ENCODE measurements at places on chromosomes 16 and 17.

DNA sequence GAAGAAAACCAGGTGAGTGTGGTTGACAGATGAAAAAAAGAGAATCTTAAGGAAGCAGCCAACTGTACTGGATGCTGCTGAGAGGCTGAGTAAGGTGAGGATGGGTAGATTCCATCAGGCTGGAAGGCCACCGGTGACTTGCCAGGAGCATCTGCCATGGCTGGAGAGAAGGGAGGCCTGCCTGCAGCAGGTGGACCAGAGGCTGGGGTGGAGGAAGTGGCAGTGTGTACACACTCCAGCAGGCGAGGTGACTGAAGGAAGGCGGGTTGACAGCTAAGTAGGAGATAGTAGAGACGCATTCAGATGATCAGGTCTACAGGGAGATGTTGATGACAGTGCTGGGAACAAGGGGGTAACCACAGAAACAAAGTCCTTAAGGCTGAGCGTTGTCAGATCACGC lies 69.5 kb downstream of the USP43 start:
- no peak for DNase-seq

GRCh38 chr17:8137645-8138373 lies 13.9 kb upstream of the HES7 start:
- no peak for DNase-seq

- DNase-seq = no peak
Measured at GRCh38 chr17:44722254-44722653, 13.8 kb downstream of the DBF4B start.

- DNase-seq = no peak
Measured at GRCh38 chr17:47695429-47696376, 1.7 kb downstream of the TBKBP1 start.

DNA sequence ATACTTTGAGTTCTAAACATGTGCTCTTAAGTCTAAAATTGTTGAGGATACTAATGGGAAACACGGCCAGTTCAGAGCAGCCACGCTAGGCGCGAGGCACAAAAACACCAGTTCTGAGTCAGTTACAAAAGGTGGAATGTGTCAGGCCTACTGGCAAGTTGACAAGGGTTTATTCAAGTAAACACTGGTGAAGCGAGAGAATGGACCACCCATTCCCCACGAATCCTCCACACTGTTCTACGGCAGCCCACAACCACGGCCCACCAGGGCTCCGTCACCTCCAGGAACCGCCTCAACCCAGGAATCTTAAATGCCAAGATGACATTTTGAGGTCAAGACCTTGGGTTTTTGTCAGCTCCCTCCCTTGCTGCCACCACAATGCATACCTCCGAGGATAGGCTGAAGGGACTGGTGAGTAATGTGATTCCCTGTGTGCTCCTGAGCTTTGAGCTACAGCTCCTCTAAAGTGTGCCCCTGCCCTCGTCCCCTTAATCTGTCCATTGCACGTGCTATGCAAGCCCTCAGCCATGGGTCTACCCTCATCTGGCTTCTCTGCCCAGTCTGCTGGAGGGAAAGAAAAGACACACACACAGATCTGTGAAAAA lies 28.5 kb upstream of the TRAP1 start:
- no peak for DNase-seq

DNA sequence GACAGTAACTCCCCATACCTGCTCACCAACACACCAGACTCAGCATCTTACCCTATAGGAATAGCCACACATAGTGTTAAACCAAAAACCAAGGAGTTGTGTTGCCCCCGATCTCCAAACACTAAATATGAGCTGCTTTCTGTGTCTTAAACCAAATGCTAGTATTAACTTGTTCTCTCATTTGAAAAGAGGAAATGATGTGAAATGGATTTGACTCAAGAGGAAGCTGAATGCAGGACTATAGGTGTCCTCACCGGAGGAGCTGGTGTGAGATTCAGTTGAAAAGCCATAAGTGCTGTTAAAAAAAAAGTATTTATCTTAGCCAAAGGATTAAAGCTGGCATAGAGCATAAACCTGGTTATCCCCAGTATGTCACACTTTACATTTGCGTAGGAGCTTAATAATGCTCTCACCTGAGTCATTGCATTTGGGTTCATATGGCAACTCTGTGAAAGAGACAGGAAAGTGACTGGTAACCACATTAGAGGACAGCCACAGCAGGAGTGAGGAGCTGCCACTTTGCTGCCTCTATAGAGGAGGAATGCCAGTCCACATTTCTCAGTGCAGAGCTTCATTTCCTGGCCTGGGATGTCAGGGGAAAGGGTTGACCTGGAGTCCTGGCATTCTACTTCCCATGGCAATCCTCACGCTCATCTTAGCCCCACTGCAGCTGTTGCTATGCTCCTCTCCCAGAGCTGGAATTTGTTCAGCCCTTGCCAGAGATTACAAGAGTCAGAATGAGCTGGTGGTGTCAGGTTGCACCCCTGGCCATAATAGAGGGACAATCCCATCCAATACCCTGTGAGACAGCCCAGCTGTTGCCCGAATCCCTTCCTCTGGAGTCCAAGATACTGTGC lies 143.3 kb upstream of the ANKFN1 start:
- DNase-seq = no peak

DNA sequence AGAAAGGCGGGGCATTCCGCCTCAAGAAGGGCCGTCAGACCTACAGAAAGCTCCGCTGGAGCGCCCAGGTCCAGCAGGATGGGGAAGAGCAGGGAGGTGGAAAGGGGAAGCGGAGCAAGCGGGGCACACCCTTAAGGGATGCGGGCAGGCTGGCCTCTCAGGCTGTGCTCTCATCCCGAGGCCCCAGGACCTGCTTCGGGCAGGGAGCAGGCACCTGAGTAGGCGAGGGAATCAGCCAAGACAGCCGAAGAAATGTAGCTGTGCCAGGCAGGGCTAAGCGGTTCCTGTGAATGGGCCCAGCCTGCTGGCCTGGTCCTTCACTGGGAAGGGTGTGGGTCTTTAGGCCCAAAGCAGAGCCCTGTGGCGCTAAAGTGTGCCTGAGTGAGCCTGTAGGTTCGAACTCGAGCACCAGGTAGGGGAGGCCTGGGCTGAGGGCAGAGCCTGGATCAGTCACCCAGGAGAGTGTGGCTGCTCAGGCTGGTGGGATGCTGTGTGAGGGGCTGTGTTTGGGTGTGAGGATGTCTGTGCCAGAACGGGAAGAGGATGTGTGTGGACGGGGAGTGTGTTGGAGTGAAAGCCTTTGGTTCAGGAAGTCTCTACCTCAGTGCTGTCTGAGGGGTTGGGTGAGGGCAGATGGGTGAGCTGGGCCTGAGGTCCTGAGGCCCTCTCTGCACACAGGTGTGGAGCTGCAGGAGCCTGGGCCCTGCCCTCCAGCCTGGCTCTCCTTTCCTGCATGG lies 3.3 kb downstream of the TBX4 start:
- no peak for DNase-seq

DNA sequence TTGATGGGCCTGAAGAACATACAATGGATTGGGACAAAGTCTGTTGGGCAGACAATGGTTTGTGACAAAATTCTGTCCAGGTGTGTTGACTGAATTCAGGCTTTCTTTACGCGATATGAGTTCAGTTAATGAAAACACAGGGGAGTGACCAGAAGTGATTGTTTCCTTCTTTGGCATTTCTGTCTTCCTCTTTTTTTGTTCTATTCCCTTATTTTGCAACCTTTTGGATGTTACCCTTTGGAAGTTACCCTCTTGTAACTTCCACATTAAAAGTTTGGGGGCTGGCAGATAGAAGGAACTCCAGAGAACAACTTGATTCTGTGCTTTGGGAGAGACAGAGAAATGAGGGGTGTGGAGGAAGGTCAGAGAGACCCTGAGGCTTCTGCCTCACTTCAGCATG lies 126.7 kb downstream of the PITPNC1 start:
- DNase-seq = no peak

GRCh38 chr17:28142305-28142704 lies 99.8 kb downstream of the NLK start:
- DNase-seq = no peak

DNA sequence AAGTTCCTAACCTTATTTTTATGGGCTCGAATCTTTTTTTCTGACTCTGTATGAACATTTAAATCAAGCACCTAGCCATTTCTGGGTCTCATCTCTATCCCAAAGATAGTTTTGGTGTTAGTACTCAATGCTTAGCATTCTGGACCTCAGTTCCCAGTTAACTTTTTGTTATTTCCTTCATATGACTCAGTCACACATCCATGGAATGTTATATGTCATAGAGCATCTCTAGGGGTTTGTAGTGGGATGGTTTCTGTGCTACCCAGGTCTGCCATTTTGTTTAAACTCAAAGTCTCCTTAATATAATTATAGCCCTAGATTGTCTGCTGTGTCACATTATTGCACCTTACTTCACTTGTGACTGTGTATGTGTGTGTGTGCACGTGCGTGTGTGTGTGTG lies 90.1 kb downstream of the EFCAB13 start:
- no peak for DNase-seq

DNA sequence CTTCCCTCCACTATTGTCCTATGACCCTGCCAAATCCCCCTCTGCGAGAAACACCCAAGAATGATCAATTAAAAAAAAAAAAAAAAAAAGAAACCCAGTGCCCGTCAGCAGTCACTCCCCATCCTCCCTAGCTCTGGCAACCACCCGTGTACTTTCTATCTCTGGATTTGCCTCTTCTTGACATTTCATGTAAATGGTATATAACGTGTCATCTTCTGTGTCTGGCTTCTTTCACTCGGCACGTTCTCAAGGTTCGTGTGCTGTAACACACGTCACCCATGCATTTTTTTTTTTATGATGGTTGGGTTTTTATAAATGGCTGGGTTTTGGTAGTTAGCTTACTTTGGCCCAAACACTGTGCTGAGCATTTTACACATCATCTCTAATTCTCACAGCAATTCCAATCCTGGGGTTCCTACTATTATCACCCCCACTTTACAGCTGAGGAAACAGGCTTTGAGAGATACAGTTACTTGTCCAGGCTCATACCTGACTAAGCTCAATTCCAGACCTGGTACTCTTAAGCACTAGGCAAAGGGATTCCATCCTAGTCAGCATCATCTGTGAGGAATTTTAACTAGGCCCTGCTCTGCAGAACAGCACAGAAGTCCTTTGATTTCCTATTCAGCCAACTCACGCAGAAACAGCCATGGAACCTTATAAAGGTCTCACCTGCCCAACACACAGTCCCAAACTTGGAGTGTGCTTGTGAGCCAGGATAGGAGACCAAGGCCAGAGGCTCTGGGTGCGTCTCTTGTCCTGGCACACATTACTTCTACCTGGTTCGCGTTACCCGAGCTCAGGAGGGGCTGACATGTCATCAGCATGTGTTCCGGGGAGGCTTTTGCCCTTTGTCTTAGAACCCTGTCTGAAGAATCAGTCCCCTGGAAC lies 11.7 kb downstream of the NDUFAB1 start:
- no peak for DNase-seq

GRCh38 chr16:7185689-7186088 lies 147.0 kb upstream of the RBFOX1 start:
- DNase-seq = no peak

- no peak for DNase-seq
Measured at GRCh38 chr16:49457196-49457595, 83.6 kb downstream of the C16orf78 start.

DNA sequence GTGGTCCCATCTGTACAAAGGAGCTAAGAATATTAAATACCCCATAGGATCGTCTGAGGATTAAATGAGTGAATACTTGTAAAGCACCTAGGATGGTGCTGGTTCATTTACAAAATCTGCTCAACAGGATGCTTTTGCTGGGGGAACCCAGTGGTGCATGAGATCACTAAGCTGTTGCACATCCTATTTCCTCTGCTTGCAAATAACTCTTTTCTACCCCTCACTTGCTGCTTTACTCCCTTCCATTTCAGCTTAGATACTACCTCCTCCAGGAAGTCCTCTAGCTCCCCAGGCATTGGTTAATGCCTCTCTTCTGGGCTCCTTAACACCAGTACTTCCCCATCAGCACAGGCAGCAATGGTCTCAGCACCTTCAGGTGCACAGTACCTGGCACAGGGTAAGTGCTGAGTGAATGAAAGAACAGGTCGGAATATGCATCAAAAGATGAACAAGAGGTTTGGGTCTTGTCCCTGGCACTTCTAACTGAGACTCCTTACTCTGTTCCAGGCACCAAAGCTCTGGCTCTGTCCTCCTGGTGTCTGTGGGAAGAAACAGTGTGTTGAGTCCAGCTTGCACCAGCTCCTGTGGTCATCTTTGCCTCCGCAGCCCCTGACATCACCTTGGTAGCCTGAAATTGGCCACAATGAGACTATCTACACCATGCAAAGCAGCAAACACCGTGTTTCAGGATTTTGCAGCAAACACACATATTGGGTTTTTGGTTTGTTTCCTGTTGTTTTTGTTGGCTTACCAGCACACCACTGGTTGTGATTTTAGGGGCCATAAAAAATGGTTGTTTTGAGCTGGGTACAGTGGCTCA lies 24.1 kb upstream of the IL21R start:
- DNase-seq = no peak

DNA sequence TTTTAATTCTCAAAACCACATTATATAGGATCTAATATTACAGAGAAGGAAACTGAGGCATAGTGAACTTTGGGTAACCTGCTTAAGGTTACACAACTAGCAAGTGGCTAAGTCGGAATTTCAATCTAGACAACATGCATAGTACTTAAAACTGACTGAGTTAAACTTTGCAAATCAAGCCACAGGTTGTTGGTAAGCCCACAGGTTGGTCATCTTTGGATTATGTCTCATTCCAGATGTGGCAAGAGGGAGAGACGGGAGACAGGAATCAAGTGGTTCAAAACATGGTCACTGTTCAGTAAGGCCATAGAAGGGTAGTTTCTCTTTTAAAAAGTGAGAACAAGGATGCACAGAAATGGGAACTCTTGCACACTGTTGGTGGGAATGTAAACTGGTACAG lies 57.1 kb downstream of the MYO1D start:
- DNase-seq = no peak

- DNase-seq = no peak
Measured at GRCh38 chr17:56125830-56126819, 27.1 kb upstream of the ANKFN1 start.

DNA sequence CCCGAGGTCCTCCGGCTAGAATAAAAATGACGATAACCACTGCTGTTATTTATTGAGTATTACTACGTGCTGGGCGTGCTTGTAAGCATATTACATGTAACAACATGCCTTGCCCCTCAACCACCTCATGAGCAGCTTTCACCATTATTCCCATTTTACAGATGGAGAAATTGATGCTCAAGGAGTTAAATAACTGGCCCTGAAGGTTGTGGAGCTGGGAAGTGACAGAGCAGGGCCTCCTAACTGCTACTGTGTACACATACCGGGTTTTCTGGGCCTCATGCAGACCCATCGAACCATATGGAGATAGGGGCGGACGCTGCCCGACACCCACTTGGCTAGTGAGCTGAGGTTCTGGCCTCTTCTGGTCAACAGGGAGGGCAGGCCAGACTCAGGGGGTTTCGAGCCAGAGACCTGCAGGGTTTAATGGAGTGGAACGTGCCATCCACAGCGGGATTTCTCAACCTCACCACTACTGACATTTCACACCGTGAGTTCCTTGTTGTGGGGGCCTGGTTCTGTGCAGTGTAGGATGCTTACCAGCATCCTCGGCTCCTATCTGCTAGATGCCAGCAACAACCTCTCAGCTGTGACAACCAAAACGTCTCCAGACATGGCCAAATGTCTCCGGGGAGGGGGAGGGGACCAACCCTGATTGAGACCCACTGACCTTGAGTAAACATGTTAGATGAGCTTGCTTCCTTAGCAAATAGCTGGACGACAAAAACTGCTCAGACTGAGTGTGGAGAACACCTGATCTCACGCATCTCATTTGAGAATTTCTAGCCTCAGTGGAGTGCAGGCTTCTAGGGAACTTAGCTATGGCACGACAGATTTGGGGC lies 432.0 kb downstream of the SLC39A11 start:
- DNase-seq = no peak

GRCh38 chr16:3761375-3762106 lies 44.2 kb upstream of the TRAP1 start:
- DNase-seq = no peak

GRCh38 chr16:10601444-10602408 lies 21.3 kb upstream of the EMP2 start:
- no peak for DNase-seq
